ENCODE measurements at places on chromosomes 5 and 9. TPM values are rescaled to one million over a fixed set of nuclear protein-coding genes. Genes with fewer than 3 reads are reported as not detected.
A peak's percentile ranks its signal among the peaks of the same experiment; 100 is the strongest.

- peak; percentile 44 for DNase-seq
These were observed 58.3 kb downstream of the MFAP3 start for GRCh38 chr5:154097031-154097430.

- no peak for DNase-seq
These were observed 735.6 kb upstream of the RIOK2 start for GRCh38 chr5:97918620-97919019.

DNA sequence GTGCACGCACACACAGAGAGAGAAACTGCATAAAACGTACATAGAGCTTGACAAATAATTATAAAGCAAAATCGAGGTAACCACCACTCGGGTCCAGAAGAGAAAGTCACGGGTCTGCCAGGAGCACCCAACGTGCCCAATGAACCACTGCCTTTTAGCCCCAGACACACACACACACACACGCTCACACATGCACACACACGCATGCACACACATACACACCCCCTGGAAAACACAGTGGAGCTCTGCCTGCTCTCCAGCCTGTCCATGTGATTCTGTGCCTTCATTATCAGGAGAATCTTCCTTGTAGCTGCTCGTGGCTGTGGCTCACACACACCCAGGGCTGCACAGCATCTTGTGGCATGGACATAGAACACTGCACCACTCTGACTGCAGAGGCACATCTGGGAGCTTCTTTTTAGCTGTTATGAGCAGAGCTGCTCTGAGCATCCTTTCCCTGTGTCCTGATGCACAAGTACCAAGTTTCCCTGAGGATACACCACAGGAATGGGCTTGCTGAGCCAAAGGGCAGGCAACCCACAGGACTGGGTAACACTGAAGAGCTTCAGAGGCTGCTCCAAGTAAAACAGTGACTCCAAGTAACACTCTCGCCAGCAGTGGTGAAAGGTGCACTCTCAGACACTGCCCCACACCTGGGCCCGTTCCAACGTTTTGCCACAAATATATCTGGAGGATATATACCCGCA, 58.9 kb downstream of the CAMSAP1 start:
- DNase-seq = no peak

GRCh38 chr5:177256296-177256695, 47.2 kb downstream of the RAB24 start:
- no peak for DNase-seq

GRCh38 chr5:20514145-20514544, 526.1 kb upstream of the CDH18 start:
- DNase-seq = no peak

DNA sequence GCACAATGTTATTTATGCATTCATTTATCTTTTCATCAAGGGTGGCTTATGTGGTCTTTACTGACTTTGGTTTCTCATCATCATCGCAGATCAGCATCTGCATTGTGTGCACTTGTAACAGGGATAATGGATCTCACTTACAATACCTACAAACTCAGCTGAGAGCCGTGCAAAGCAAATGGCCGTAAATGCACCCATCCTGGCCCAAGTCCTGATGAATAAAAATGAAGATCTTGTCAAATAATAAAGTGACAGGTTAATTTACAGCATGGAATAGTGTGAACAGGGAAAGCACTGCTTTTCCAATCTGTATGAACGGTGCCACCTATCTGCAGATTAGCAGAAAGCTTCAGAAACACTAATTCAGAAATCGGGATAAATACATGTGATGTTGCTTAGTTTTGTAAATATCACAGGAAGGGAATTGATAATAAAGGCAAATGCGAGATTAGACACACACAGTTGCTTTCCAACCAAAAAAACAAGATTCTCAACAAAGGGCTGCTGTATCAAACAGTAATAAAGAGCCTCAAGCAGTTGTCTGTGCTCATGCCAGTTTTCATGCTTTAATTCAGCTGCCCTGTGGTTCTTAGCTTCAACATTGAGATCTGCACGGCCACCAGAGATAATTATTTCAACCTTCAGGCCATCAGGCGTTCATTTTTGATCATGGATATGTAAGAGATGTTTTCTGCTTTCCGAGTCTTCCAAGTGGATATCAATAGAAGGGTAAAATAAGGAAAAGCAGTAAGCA, 153.4 kb upstream of the POU5F2 start:
- DNase-seq = no peak

- DNase-seq = no peak
These were observed 5.2 kb upstream of the SLC22A5 start for GRCh38 chr5:132364319-132364718.

GRCh38 chr5:155799308-155799707, 527.7 kb upstream of the SGCD start:
- no peak for DNase-seq

GRCh38 chr5:91177639-91178038, 205.5 kb downstream of the ARRDC3 start:
- DNase-seq = no peak

- DNase-seq = no peak
These were observed 30.0 kb downstream of the ROPN1L start for GRCh38 chr5:10471677-10472076.

DNA sequence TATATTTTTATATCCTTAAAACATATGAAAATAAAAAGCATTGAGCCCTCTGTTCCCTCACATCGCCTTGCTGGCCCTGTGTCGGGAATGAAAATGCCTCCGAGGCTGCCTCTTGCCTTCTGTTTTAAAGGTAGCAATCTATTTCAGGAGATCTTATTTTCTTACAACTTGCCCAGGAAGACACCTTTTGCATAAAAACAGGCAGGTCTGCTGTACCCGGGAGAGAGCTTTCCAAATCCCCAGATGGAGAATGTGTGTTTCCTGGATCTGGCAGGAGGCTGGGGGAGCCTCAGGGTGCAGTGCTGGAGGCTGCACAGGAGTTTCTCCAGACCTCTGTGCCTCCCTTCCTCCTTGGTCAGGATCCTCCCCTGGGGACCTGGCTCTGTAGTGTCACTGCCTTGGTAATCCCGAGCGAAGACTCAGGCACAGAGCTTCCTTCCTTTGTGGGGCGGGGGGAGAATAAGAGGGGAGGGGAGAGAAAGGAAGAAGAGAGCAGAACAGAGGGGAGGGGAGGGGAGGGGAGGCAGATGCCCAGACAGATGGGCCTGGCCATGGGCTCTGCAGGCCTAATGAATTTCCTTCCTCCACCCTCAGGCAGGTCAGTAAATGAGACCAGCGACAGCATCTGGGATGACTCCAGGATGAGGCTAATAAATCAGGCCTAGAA, 104.0 kb upstream of the BOD1 start:
- no peak for DNase-seq

GRCh38 chr5:140146523-140146842, 20.7 kb downstream of the IGIP start:
- DNase-seq = no peak

GRCh38 chr5:148998174-148998797, 64.6 kb downstream of the SH3TC2 start:
- peak; percentile 22 for DNase-seq

GRCh38 chr5:69079556-69079955, 14.3 kb upstream of the SLC30A5 start:
- no peak for DNase-seq

GRCh38 chr9:123763910-123764588, 165.9 kb downstream of the DENND1A start:
- no peak for DNase-seq

DNA sequence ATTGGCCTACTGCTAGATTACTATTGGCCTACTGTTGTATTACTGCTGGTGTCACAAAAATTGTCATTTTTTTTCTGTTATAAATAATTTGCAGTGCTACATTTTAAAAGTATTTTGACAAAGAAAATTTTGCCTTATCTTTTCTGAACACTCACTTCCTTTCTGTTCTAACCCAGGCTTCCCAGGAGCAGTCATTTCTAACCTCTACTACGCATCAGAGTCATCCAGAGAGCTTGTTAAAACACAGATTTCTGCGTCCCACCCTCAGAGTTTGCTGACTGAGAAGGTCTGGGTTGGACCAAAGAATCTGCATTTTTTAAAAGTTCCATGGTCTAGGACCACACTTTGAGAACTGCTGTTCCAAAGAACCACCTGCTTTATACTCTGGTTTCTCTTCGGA, 306.1 kb downstream of the GLIS3 start:
- no peak for DNase-seq

- DNase-seq = no peak
These were observed 279.3 kb upstream of the DAP start for GRCh38 chr5:11040345-11040744.

GRCh38 chr9:38007016-38007415, 62.0 kb downstream of the SHB start:
- DNase-seq = no peak

- peak; percentile 57 for DNase-seq
These were observed 99.5 kb upstream of the LMX1B start for GRCh38 chr9:126514037-126514821.

DNA sequence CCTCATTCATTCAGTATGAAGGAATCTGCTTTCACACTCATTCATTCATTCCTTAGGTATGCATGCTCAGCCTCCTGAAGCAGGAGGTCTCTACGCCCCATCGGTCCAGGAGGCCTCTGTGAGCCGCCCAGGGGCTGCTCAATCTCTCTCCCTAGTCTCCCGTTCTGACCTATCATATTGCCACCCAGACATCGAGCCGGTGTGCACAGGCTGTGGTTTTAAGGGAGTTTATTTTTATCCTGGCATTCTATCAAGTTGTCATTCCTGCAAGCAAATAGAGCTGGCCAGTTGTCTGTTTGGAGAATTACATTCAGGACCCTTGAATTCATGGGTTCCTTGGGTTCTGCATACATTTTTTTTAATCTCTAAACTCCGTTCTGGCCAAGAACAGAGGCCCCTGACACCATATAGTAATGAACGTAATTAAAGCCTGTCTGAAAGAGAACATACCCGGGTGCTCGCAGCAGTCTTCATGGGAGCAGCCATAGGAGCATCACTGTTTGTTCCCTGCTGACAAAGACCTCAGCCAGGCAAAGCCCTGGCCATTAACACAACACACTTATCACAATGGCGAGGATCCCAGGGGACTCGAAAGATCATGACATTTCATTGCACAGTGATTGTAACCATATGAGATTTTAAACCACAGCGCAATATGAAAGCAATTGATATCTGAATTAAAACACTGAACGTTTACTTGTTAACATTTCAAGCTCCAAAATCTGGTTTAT, 80.9 kb downstream of the ADAMTS16 start:
- no peak for DNase-seq

DNA sequence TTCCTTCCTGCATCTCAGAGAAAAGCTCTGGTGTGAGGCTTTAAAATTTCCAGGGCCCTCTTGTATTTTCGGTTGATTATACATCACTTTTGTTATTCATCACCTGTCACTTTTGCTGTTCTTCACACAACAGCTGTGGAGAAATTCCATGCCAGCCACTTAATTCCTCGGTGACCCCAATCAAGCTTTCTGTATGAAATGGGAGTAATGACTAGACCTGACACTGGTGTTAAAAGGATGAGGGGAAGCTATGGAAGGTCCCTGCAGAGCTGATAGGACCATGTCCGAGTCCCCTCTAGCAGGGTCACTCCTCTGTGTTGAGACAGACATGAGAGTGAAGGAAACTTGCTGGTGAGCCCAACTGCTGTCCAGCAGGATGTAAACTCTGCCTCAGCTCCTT, 59.7 kb downstream of the GPR21 start:
- DNase-seq = no peak

GRCh38 chr5:133727636-133728035, 115.3 kb upstream of the FSTL4 start:
- no peak for DNase-seq

GRCh38 chr5:43855452-43855851, 252.5 kb downstream of the NNT start:
- no peak for DNase-seq

- no peak for DNase-seq
These were observed 31.0 kb upstream of the TENT4A start for GRCh38 chr5:6682239-6682638.

GRCh38 chr9:120045011-120045410, 535.0 kb downstream of the CDK5RAP2 start:
- no peak for DNase-seq

- DNase-seq = no peak
These were observed 116.7 kb downstream of the GOLPH3 start for GRCh38 chr5:32057187-32058096.

- no peak for DNase-seq
These were observed 102.6 kb downstream of the FSTL4 start for GRCh38 chr5:133509742-133510079.

DNA sequence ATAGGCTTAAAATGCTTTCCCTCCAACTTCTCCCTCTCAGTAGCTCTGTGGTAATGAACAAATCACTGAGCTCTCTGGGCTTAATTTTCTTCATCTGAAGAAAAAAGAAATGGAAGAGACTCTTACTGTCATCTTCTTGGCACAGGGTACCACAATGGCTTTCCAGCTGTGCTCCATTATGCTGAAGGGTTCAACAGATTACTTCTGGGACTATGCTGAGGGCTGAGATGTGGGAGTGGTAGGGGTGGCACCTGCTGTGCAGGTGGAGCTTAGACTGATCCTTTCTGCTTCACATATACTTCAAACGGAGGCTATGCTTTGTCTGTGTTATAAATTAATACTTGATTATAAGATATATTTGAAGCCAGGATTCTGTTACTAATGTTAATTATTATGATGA, 840.2 kb upstream of the C9orf72 start:
- no peak for DNase-seq

GRCh38 chr9:93216073-93216365, 32.1 kb downstream of the WNK2 start:
- no peak for DNase-seq

DNA sequence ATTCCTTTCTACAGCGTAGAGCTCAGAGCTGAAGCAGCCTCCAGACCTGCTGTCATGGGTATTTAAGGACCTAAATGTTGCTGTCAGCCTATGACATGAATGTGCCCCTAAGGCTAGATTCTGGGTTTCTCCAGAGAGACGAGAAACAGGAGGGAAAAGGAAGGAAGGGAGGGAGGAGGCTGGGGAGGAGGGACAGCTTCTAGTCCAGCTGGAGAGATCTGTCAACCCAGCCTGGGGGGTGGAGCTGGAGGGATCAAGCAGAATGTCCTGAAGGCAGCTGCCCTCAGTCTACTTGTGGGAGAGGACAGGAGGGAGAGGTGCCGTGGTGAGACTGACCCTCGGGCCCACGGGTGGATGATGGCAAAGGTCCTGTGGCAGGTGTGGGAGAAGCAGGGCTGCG, 1.1 kb upstream of the DBH start:
- DNase-seq = peak; percentile 33

The SEMA6A gene
- 67.2 TPM for polyA plus RNA-seq

The BTNL3 gene
- polyA plus RNA-seq = 0.09 TPM

The ICE1 gene
- 39.8 TPM for polyA plus RNA-seq

The SH3PXD2B gene
- polyA plus RNA-seq = 32.1 TPM

The TLX3 gene
- polyA plus RNA-seq = not detected

The RAPGEF1 gene
- polyA plus RNA-seq = 44.6 TPM

The TBC1D9B gene
- 109 TPM for polyA plus RNA-seq

The SOX30 gene
- polyA plus RNA-seq = 0.68 TPM

The TRIM23 gene
- 25.4 TPM for polyA plus RNA-seq

The PCDHGA10 gene
- polyA plus RNA-seq = 3.7 TPM

The PDLIM7 gene
- polyA plus RNA-seq = 117 TPM

The OMD gene
- 1.5 TPM for polyA plus RNA-seq

The ANAPC2 gene
- polyA plus RNA-seq = 55.9 TPM

The SPAG8 gene
- 6.0 TPM for polyA plus RNA-seq

The CXXC5 gene
- 206 TPM for polyA plus RNA-seq

The COL23A1 gene
- 9.0 TPM for polyA plus RNA-seq

The CYLC2 gene
- polyA plus RNA-seq = not detected

The ZNF483 gene
- polyA plus RNA-seq = 3.5 TPM

The SV2C gene
- polyA plus RNA-seq = 0.21 TPM

The RANBP17 gene
- 8.8 TPM for polyA plus RNA-seq

Measured in renal pelvis (tissue), 12 donors.